ENCODE measurements at places on chromosomes 5 and 9. TPM values are rescaled to one million over a fixed set of nuclear protein-coding genes. Genes with fewer than 3 reads are reported as not detected.

Gene CDKN2B-AS1
- 5.6 TPM for total RNA-seq

Gene TLN1
- total RNA-seq: 209 TPM

Gene FXN
- total RNA-seq: 0.79 TPM

Gene MEGF10
- total RNA-seq: not detected

Gene SEMA4D
- 0.09 TPM for total RNA-seq

Gene HAPLN1
- total RNA-seq: 0.77 TPM

Gene OLFM1
- total RNA-seq: 1.1 TPM
